ENCODE measurements at places on chromosomes 7 and 10.

GRCh38 chr10:110307805-110308204, 3.1 kb upstream of the SMNDC1 start:
- DNase-seq: no peak

GRCh38 chr10:63213489-63213888, 80.4 kb downstream of the NRBF2 start:
- DNase-seq: no peak

GRCh38 chr7:128158370-128158769, 82.7 kb upstream of the LEP start:
- no peak for DNase-seq

- DNase-seq: no peak
These were observed 2.8 kb downstream of the BCAP29 start for GRCh38 chr7:107582875-107583274.

GRCh38 chr7:50246551-50246950, 58.0 kb upstream of the IKZF1 start:
- DNase-seq: no peak

DNA sequence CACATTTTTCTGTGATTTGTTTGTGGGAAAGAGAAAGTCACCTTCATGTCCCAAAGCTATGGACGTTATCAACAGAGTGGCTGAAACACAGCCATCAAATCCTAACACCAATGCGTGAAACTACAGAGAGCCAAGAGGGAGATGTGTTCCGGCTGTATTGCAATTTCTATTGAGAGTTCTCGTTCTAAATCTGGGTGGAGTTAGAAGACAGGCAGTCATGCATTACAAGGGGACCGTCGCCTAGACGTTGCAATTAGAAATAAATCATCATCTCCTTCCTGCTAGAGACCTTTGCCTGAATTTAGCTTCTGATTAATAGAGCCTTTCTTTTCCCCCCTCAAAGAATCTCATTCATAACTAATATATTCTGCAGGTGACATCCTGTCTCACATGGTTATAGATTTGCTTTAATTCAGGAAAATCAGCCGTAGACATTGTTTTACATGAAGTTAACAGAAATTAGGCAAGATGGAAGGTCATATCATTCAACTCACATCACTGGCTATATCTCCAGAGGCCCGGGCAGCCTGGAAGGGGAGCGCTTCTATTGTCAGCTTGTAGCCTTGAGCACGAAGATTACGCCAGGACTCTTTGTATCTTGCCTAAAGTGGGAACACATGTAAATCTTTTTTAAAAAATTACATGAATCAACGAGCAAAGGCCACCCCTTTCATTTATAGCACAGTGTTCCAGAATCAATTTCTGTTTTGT, 52.6 kb downstream of the HABP2 start:
- DNase-seq: no peak

DNA sequence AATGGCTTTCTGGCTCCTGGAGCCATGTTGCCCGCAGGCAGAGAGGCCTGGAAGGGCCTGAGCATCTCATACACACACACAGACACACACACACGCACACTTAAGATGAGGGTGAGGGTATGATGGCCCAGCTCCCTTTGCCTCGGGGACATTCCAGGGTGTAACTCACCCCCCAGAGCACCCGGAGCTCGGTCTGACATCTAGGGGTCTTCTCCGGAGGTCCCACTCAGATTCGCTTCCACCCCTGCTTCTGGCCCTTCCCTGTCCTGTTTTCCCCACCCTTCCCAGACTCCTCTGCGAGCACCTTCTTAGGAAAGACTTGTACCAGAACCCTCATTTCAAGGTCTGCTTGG, 304.4 kb downstream of the GRID1 start:
- no peak for DNase-seq

DNA sequence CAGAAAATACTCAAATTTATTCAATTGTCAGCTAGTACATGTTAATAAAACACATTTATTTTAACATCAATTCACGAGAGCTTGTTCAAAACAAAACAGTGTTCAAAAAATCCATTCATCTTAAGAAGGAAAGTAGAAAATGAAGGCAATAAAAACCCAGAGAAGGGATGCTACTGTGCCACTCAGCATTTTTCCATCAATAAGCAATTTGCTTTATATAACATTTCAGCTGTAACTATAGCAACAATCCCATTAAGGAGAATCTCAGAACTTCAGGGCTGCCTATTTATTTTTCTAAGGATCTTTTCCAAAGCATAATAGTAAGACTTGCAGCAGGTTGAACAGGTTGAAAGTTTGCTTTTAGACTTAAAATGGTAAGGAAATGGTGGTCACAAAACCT, 190.5 kb downstream of the PCLO start:
- DNase-seq: no peak

DNA sequence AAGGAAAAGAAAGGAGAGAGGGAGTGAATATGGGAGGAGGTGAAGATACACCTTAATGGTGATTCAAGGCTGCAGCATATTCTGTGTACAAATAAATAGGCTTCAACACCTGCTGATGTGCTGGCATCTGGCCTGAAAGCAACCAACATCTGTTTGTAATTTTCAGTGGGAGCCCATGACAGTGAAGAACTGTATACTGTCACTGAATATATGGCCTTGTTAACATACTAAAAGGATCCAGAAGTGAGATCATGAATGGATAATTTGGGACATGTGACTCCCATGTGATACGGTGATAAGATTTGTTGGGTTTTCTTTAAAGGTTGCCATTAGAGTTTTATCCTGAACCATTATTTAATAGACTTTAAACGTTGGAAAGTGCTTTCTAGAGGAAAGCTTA, 459.3 kb downstream of the CNTNAP2 start:
- DNase-seq: no peak

DNA sequence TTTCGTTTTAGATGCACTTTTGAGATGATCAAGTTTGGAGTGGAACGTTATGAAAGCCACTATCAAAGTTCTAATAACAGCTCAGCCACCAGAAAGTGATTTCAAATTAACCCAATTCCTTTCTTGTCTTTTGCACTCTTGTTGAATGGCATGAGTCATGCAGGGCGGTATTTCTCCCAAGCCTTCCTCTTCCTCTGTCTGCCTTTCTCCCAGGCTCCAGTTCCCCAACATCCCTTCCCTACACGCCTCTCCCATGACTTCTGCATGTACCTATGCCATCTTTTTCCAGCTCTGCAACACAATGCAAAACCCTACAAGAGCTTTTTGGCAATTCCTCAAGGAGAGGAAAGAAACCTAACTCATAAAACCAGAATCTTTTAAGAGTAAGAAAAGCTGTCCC, 21.8 kb upstream of the NPS start:
- DNase-seq: no peak

DNA sequence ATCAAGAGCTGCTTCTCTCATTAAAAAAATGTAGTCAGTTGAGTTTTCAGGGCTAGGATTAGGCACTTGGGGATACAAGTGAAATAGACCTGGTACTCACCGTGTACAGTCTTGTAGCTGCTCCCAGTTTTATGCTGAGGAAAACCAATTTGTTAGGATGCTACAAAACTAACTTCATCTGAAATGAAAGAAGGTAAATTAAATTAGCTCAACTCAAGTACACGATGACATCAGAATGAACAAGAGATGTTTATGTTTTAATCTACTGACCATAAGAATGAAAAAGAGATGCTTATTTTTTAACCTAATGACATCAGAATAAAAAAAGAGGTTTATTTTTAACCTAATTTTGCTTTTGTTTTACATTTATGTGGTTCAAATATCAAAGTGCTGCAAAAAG, 73.7 kb downstream of the AP3M1 start:
- no peak for DNase-seq

DNA sequence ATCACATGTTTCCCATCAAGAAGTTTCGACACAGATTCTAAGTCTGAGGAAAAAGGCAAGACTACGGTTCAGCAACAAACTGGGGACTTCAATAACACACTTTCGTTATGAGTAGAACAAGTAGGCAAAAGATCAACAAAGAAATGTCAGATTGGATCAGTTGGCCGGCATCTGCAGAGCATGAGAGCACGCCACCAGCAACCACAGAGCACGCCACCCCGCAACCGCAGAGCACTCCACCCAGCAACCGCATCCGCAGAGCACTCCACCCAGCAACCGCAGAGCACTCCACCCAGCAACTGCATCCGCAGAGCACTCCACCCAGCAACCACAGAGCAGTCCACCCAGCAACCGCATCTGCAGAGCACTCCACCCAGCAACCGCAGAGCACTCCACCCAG, 89.7 kb upstream of the FAM20C start:
- no peak for DNase-seq

DNA sequence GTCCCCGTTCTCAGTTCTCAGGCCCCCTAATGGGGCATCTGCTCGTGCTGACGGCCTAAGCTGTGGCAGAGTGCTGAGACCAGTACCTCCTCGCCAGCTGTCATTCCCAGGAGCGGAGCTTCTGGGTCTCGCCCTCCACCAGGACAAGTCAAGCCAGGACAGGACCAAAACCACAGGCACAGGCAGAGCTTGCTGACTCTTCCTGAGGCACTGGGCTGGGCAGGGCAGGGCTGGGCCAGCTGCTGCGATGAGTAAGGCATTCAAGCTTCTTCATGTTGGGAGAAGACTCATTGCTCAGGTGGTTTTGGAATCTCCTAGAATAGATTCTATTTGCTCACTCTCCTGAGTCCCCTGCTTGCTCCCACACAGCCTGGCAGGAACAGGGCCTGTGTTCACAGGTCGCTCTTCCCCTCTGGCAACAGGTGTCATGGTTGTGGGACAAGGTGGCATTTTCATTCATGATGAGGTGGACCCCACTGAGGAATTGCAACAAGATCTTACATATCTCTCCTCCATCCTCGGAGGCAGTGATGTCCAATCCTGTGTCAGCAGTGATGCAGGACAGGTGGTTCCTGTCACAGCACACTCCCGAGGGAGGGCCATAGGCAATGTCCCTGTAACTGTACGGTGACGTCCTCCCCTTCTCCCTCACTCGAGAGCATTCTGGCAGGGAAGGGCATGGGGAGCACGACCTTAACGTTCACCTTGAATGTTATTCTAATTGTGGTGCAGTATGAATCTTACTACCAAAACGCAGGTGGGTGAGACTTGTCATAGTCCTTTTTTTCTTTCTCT, 17.0 kb upstream of the SH3PXD2A start:
- DNase-seq: no peak

Data from midbrain (tissue), 1 donor.